ENCODE measurements at places on chromosomes 13 and 19.

DNA sequence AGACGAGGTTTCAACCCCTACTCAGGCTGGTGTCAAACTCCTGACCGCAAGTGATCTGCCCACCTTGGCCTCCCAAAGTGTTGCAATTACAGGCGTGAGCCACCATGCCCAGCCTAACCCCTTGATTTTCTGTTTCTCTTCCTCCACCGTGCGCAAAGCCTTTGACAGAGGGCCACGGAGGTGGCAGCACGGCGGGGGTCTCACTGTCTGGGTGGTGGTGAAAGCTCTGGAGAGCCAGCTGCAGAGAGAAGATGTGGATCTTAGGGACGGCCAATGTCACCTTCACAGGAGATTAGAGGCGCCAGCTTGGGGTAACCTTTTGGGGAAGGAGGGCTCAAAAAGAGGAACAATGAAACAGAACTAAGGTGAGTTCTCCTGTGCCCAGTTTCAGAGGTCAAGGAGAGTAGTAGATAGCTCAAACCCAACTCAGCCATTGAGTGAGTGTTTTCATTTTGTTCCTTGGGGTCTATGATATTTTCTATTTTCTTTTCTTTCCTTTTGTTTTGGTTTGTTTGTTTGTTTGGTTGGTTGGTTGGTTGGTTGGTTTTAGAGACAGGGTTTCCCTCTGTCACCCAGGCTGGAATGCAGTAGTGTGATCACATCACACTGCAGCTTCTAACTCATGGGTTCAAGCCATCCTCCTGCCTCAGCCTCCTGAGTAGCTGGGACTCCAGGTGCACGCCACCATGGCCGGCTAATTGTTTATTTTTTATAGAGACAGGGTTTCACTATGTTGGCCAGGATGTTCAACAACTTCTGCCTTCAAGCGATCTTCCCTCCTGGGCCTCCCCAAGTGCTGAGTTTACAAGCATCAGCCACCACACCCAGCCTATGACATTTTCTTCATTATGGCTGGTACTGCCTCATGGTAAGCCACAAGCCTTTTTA is 37.7 kb downstream of the GPR42 start:
- DNase-seq = no peak

DNA sequence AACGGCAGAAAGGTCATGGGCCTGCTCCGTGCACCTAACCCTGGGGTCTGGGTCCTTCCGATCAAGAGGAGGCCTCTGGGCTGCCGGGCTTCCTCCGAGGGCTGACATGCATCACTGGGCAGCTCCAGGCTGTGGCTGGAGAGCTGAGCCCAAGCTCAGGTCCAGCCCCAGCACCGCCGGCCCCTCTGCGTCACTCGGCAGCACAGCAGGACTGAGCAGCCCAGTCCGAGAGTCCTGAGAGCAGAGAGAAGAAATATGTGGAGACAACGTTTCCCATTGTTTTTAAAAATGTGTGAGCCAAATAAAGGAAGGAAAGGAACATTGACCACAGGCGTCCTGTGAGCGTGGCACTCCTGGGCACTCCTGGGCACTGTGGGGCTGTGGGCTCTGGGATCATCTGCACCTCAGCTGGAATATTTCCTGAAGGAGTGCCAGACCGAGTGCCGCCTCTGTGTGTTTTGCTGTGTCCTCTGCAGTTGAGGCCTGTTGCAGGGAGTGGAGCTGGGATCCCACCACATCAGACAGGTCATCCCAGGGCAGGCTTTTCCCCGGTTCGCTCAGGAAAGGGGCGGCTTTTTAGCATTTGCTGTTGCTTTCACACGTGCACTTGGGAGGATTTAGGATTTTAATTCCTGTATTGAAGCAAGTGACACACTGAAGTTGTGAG is 37.8 kb upstream of the TFDP1 start:
- no peak for DNase-seq

- DNase-seq = no peak
Observed at GRCh38 chr13:21676611-21677021, 5.7 kb downstream of the FGF9 start.

- DNase-seq = no peak
Observed at GRCh38 chr13:72004246-72004645, 137.2 kb upstream of the DACH1 start.

GRCh38 chr13:82627183-82627582 is 1255.1 kb downstream of the SLITRK1 start:
- DNase-seq = no peak

DNA sequence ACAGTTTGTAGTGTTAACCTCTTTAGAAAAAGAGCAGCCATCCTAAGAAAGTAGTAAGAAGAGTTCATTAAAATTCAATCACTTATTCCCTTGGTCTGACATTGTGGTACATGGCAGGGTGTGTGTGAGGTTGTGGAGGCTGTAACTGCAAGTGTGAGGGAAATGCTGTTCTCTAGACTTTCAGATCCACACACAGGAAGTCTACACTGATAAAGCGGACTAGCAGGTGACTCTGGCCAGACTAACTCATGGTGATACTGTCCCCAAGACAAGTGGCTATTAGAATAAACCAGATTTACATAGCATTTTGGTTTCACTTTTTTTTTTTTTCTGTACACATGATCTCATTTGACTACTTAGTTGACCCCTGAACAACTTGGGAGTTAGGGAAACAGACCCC is 10.0 kb downstream of the MTIF3 start:
- no peak for DNase-seq

DNA sequence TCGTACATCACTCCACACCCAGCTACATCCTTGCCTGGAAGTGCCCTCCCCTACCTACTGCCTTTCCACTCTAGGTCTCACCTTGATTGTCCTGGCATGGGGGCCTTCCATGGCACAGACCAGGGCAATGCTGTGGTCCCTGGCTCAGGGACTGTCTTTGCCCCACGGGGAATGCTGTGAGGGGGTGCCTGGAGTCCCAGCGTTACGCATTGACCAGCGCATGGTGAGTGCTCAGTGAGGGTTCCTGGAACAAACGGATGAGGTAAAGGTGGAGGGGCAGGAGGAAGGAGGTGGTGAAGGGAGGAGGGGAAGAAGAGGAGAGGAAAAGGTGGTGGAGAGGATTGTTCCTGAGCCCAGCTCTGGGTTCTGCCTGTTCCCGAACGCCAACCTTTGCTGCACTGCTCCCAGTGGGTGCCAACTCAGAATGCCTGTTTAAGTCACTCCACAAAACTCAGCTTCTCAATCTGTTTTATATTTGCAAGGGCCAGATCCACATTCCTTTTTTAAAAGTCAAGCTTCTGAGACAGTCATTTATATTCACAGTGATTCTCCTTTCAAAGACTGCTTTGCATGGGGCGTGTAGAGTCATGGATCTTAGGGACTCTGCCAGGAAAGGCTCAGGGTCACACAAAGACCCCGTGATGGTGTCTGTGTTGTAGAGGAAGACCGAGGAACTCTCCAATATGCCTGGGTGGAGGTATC is 40.8 kb downstream of the CHST8 start:
- DNase-seq = no peak

GRCh38 chr13:98543378-98544103 is 33.4 kb downstream of the STK24 start:
- no peak for DNase-seq

DNA sequence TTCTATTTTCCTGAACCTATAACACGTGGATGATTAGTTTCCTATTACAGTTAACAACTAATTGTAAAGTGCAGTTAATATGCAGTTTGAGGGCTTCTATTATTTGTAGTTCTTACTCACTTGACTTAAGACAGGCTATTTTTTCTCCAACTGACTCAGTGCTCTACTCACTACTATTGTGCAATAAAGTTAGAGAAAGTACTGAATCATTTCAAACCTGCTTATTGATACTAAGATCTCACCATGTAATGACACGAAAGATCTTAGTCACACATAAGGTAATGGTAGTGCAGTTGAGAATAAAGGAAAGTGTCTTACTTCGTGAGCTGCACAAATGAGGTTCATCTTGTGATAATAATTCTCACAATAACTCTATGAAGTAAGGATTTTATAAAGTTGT is 22.8 kb upstream of the ITM2B start:
- DNase-seq = no peak

DNA sequence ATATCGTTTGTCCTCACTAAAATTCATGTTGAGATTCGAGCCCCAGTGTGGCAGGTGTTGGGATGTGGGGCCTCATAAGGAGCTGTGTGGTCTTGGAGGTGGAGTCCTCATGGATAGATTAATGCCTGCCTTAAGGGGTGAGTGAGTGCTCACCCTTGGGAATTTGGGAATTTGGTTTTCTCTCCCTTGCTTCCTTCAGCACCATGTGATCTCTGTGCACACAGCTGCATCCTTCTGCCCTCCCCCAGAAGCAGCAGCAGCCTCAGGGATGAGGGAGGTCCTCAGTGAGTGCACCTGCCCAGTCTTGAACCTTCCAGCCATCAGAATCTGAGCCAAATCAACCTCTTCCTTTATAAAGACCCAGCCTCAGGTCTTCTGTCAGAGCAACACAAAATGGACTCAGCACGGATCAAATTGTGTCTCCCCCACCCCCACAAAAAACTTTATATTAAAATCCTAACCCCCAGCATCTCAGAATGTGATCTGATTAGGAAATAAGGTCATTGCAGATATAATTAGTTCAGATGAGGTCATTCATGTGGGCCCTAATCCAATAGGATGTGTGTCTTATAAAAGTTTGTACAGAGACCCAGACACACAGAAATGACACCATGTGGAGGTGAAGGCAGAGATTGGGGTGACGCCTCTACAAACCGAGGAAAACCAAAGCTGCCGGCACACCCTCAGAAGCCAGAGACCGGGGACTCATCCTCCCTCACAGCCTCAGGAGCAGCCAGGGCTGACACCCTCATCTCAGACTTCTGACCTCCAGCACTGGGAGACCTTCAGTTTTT is 12.9 kb downstream of the CYTH2 start:
- no peak for DNase-seq

GRCh38 chr13:111289251-111289650 is 31.2 kb upstream of the TEX29 start:
- DNase-seq = no peak

DNA sequence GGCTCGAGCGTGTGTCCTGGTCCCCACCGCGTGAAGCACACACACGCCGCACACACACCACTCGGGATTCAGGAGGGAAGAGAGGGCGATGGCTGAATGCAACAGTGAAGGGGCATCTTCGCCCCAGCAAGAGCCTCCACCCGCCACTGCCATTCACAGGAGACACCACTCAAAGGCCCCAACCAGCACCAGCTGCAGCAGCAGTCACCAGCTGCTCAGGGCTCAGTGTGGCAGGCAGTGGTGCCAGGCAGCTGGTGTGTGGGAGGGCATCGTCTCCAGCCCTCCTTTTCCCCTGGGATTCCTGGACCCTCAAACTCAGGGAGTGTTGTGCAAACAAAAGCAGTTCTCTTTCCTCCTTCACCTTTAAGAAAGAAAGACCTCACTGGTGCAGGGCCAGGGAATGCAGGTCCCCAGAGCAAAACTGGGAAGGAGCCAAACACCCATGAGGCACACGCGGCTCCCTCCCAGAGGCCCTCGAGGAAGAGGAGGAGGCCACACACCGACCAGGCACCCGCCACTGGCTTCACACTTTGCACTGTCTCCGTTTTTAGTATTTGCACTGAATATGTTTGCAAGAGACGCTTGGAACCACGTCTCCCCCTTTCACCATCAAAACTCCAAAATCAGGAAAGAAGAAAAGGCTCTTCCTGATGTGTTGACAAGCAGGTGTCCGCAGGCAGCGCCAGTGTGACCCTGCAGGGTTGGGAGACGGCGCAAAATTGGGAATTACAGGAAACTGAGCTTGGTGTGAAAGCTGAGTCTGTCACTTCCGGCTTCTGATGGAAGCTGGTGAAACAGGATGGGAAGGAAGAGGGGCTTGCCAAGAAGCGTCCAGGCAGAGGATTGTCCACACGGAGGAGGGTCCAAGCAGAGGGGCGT is 26.4 kb upstream of the F7 start:
- no peak for DNase-seq

GRCh38 chr19:13865571-13866462 is 11.1 kb upstream of the NANOS3 start:
- no peak for DNase-seq

DNA sequence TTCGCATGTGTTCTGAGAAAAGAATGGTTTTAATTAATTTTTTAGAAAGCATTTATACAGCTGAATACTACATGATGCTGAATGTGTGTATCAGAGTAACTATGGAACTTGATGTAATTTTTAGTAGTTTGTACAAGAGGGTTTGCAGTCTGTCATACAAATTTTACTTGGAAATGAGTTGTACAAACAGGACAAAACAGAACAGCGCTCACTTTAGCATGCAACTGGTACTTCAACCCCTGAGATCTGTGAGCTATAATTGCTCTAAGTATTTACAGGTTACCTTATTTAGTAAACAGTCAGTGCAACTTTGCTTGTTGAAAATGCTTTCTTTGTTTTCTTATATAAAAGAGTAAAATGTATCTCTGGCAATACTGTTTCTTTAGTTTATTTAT is 706 bp downstream of the TNFRSF19 start:
- DNase-seq = no peak

DNA sequence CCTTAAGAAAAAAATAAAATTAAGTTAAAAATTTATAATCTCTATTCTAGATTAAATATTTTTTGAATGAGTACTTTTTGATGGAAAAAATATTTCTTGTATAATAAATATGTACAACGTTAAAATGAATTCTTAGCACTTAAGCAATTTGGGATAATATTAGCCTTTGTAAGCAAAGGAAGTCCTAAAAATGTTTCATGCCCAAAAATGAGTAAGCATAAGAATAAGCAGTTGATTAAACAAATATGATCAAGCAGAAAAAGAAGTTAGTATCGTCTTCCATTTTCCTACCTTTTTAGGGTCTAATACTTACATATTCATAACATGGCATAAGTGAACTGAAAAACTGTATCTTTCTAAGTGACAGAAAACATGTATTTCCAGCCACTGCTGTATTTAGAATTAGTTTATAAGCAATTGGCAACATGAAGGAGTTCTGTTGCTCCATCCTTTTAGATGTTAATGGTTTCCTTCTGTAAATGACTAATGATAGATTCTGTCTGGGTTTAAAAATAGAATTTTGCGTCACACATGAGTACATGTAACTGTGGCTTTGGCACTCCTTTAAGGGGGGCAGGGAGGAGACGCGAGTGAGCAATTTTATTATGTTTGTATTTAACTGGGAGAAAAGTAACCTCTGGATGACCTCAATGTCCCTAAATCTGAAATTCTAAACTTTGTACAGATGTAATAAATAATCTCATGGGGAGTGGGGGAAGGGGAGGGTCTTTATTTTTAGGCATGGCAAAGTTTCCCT is 237.4 kb downstream of the RGCC start:
- peak; percentile 87 for DNase-seq

GRCh38 chr13:109904218-109904617 is 117.8 kb upstream of the IRS2 start:
- DNase-seq = no peak

- no peak for DNase-seq
Observed at GRCh38 chr13:85148009-85148408, 651.2 kb downstream of the SLITRK6 start.

- no peak for DNase-seq
Observed at GRCh38 chr13:108785844-108786243, 156.4 kb downstream of the MYO16 start.

- DNase-seq = peak; percentile 30
Observed at GRCh38 chr13:72255908-72256307, 388.9 kb upstream of the DACH1 start.

DNA sequence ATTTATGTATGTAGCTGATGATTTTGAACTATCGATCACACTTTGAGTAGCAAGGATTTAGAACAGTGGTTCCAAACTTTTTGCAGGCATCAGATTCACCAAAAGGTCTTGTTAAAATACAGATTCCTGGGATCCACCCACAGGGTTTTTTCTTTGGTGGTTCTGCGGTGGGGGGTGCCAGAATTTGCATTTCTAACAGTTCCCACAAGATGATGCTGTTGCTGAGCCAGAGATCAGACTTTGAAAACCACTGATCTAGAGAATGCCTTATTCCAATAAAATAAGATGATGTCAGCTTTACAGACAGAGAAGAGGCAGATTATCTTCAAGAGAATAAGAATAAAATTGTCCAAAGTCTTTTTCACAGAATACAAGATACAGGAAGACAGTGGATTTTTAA is 80.9 kb upstream of the SHISA2 start:
- DNase-seq = no peak

Measured in renal cortex interstitium (tissue), 15 donors.